ENCODE measurements at places on chromosomes 2 and 18. TPM values are rescaled to one million over a fixed set of nuclear protein-coding genes. Genes with fewer than 3 reads are reported as not detected.

GRCh38 chr2:179049203-179049545 is 763 bp downstream of the CCDC141 start:
- no peak for DNase-seq

DNA sequence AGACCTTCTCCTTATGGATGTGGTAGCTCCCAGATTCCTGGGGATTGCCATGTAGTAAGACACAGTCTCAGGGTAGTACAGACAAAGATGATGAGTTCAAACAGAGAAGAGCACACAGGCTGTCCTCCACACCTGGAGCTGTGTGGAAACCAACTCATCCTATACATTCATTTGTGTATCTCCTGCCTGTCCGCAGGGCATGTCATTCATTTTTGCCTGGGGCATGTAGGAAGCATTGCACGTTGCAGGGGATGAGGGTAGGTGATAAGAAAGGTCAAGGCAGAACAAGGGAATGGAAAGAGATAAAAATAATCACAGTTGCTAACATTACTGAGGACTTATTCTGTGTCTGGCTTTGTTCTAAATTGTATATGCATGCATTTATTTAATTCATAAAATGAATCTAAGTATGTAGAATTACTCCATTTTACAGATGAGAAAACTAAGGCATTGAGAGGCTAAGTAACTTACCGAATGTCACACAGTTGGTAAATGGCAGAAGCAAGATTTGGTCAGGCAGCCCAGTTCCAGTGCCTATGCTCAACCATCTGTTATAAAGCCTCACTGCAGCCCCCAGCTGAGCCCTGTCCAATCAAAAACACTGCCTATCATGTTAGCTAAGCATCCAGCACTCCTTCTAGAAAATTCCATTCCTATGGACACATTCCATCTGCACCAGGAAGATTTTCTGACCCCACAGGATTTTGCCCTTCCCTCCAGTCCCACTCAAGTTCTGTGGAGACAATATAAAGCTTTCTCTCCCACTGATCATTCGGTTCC is 81.0 kb downstream of the SUMO1 start:
- DNase-seq, result no peak

DNA sequence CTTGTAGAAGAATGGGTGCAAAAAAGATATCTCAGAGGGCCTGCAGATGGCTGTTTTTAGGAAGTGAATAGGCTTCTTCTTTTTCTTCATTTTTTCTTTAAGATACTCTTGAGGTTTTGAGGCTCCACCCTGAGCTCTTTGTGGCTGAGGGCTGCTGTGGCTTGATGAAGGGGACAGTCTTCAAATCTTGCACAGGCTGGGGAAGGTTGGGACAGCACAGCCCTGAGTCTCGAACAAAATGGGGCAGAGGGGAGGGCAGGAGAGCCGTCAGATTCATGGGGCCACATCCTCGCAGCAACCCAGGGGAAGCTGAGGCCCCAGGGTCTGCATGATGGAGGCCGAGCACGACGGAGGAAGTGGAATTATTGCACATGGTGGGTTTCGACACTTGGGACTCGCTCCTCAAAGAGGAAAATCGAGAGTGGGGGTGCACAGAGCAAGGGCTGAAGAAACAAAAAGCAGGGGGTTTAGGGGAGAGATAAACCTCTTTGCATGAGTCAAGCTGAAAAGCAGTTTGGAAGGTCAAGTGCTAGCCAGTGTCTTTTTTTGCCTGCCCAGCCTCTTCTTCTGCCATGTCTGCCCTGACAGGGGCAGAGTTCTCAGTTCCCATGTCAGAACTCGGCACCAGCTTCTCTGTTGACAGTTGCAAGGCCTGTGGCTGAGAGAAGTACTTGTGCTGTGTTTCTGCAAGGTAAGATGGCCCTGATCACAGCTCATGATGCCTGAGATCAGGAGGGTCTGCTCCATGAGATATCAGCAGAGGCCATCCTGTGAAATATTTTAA is 19.5 kb downstream of the INPP4A start:
- DNase-seq, result no peak

Gene INPP5D
- 45.3 TPM for total RNA-seq

DNA sequence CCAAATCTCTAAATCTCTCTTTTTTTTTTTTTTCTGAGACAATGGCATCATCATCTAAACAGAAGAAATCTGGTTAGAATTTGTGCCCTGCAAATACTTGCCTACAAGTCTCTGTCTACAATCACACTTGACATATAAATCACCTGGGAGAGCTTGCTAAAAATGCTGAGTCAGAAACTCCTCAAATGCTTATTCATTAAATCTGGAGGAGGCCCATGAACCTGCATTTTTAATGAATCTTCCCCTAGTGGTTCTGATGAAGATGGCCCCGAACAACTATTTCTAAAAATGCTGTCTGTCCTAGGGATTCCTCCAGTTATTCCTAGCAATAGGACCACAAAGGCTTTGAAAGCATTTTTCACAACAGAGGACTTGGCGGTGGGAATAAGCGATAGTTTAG is 1.6 kb upstream of the CSRNP3 start:
- DNase-seq, result no peak

- DNase-seq, result no peak
Observed at GRCh38 chr2:22450831-22451230, 934.1 kb upstream of the KLHL29 start.

- DNase-seq, result no peak
Observed at GRCh38 chr2:100554798-100555407, 7.9 kb upstream of the PDCL3 start.
